ENCODE measurements at places on chromosomes 1 and 21. TPM values are rescaled to one million over a fixed set of nuclear protein-coding genes. Genes with fewer than 3 reads are reported as not detected.

The MACO1 gene
- total RNA-seq = 8.4 TPM

GRCh38 chr1:233453433-233454200, 126.1 kb downstream of the MAP3K21 start:
- H3K27me3 ChIP-seq = no peaks in the 10 kb centered on the region
- no peak overlapping the region for H3K4me3 ChIP-seq
- H3K36me3 ChIP-seq = no peaks in the 10 kb centered on the region
- H3K4me1 ChIP-seq = no peaks in the 10 kb centered on the region
- DNase-seq = no peak

- H3K27ac ChIP-seq = no peak overlapping the region
- no peak overlapping the region for H3K4me3 ChIP-seq
- no peak for DNase-seq
- H3K36me3 ChIP-seq = no peaks in the 10 kb centered on the region
- peaks cover 25% of the 10 kb centered on the region for H3K27me3 ChIP-seq
Measured at GRCh38 chr1:31773861-31774260, 9.7 kb upstream of the ADGRB2 start.

The AKR7A3 gene
- total RNA-seq = 0.22 TPM

GRCh38 chr1:165439330-165439729, 5.6 kb downstream of the RXRG start:
- peaks cover 16% of the 10 kb centered on the region for H3K27me3 ChIP-seq
- DNase-seq = no peak
- H3K36me3 ChIP-seq = no peaks in the 10 kb centered on the region
- H3K4me1 ChIP-seq = no peaks in the 10 kb centered on the region

DNA sequence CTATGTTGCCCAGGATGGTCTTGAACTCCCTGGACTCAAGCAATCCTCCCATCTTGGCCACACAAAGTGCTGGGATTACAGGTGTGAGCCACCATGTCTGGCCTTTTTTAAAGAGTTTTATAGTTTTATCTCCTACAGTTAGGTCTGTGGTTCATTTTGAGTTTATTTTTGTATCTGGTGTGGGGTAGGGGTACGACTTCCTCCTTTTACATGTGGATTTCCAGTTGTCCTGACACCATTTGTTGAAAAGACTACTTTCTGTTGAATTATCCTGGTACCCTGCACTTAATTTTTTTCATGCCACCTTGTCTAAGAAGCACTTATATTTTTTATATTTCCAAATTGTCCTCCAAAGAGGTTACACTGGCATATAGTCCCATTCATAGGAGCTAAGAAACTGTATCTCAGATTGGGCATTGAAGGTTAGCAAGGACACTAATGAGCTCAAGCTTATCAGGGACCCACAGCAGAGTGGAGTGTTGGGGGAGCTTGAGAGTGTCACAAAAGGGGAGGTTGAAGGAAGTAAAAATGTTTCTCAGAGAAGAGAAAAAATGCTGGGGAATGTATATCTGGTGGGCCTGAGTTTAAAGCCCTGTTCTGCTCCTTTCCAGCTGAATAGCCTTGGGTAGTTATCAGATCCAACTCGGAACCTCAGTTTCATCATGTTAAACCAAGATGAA, 23.4 kb upstream of the MEF2D start:
- DNase-seq = no peak
- no peaks in the 10 kb centered on the region for H3K36me3 ChIP-seq
- no peaks in the 10 kb centered on the region for H3K27me3 ChIP-seq
- H3K4me3 ChIP-seq = no peak overlapping the region

The ZFP69B gene
- total RNA-seq = 11.2 TPM

The ARMH1 gene
- total RNA-seq = 155 TPM

GRCh38 chr1:225881959-225882693, at the start of gene TMEM63A:
Gene TMEM63A, minus strand, starts transcription at chr1:225882380. Its CDS starts 4,800 bp downstream, at chr1:225877580.
- H3K27ac ChIP-seq = peak within 1 kb of the TSS; percentile 91
- no peaks in the 10 kb centered on the region for H3K27me3 ChIP-seq
- peak; percentile 88 for DNase-seq
- peaks cover 49% of the 10 kb centered on the region for H3K4me1 ChIP-seq
- H3K4me3 ChIP-seq = peak within 1 kb of the TSS; percentile 92

GRCh38 chr1:241240069-241240468, 116.9 kb downstream of the RGS7 start:
- no peak overlapping the region for H3K4me3 ChIP-seq
- H3K27ac ChIP-seq = no peak overlapping the region
- H3K4me1 ChIP-seq = no peaks in the 10 kb centered on the region
- no peak for DNase-seq

DNA sequence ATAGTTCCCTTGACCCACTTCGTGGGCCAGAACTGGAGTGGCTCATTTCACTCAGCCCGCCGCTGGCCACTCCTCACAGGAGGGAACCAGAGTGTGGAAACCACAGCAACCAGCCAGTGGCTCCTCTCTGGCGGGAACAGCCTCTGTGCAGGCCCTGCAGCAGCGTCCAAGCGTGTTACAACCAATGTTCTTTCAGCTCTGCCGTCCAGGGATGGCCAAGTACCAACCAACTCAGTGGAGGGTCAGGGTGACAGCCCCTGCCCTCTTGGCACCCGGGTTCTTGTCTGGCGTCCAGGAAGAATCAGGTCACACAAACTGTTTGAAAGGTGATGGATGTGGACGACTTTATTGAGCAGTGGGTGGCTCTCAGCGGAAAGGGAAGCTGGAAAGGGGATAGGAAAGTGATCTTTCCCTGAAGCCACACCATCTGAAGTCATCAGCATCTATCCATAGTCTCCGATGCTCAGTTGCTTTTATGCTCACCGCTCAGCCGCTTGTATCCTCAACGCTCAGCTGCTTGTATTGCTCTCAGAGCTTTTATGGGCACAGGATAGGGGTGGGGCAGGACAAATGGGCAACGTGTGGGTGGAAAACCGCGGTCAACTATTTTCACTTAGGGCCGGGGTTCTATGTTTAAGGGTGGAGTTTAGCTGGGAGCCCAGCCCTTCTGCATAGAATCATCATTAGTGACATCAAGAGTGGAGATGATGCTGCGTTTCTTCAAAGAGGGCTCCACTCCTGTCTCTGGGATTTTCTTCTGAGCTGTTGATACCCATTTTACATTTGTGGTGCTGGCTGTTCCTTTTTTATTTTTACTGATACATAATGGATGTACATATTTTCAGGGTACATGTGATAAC, 250.2 kb downstream of the RRAGC start:
- H3K4me1 ChIP-seq = no peaks in the 10 kb centered on the region
- no peak for DNase-seq
- H3K4me3 ChIP-seq = no peak overlapping the region

DNA sequence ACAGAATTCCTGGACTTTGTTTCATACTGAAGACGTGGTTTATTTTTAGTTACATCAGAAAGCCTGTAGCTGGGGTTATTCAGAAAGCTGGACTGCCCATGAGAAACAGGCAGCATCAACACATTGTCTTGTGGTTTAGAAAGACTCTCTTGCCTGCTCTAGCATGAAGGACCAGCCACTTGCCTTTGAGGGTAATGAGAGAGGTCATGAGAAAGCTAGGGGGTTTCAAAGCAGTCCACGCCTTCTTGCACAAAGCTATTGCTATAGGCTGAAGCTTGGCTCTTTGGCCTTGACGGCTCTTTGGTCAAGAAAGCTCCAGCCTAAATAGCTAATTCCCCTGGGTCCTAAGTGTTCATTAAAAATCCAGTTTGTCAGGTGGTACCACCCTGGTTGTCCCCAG, 208.1 kb downstream of the PRDM2 start:
- no peaks in the 10 kb centered on the region for H3K36me3 ChIP-seq
- no peak overlapping the region for H3K27ac ChIP-seq
- H3K27me3 ChIP-seq = peaks cover 4% of the 10 kb centered on the region

DNA sequence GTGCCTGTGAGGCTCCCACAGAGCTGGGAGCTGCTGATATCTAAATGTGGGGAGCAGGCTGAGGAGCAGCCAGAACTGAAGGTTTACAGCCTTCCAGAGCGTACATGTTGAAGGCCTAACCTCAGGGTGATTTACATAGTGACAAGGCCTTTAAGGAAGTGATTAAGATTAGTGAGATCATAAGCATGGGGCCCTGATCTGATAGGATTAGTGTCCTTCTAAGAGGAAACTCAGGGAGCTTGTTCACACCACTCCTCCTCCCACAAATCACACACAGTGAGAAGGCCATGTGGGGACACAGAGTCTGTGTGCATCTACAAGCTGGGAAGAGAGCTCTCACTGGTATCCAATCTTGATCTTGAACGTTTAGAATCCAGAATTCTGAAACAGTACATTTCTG, 92.3 kb upstream of the NBPF6 start:
- H3K27me3 ChIP-seq = peaks cover 13% of the 10 kb centered on the region
- H3K4me1 ChIP-seq = no peaks in the 10 kb centered on the region
- H3K27ac ChIP-seq = no peak overlapping the region

- H3K27ac ChIP-seq = no peak overlapping the region
- no peak for DNase-seq
- peaks cover 14% of the 10 kb centered on the region for H3K36me3 ChIP-seq
- H3K4me1 ChIP-seq = peaks cover 16% of the 10 kb centered on the region
Measured at GRCh38 chr1:155835548-155835947, 21.5 kb downstream of the GON4L start.

DNA sequence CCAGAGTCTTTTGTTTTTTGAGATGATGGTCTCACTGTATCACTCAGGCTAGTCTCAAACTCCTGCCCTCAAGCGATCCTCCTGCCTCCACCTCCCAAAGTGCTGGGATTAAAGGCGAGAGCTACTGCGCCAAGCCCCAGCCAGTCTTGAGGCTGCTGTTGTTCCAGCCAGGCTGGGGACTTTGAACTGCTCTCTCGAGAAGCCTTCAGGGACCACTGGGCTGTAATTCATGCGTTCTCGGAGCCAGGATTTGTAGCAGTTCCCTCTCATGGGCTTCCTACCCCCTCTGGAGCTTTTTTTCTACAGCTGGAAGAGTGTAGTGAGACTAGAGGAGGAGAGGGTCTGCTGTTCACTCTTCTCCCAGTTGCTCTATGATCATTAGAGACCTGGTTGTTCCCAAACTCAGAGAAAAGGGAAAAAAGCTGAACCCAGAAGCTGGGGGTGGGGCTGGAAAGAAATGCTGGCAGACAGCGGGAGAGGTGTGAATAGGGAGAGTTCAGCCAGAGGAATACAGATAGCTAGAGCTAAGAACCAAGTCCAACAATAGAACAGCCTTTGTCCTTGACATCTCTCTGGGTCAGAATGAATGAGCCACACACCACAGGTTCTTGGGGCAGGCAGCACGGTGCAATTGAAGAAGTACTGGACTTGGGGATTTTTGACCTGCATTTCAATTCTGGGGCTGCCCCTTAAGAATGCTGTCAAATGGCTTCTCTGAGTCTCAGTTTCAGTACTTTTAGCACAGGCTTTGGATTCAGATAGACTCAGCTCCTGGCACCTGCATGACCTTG, 13.2 kb upstream of the SLC41A1 start:
- H3K36me3 ChIP-seq = no peaks in the 10 kb centered on the region
- peaks cover 22% of the 10 kb centered on the region for H3K4me1 ChIP-seq
- peak; percentile 30 for DNase-seq
- H3K27ac ChIP-seq = no peak overlapping the region

GRCh38 chr1:184388319-184388889, 1.6 kb downstream of the C1orf21 start:
- H3K4me3 ChIP-seq = peak overlapping the region; percentile 68
- H3K4me1 ChIP-seq = peaks cover 14% of the 10 kb centered on the region
- H3K27ac ChIP-seq = no peak overlapping the region
- peaks cover 48% of the 10 kb centered on the region for H3K27me3 ChIP-seq
- no peaks in the 10 kb centered on the region for H3K36me3 ChIP-seq
- peak; percentile 20 for DNase-seq

The LCE2A gene
- total RNA-seq = not detected

DNA sequence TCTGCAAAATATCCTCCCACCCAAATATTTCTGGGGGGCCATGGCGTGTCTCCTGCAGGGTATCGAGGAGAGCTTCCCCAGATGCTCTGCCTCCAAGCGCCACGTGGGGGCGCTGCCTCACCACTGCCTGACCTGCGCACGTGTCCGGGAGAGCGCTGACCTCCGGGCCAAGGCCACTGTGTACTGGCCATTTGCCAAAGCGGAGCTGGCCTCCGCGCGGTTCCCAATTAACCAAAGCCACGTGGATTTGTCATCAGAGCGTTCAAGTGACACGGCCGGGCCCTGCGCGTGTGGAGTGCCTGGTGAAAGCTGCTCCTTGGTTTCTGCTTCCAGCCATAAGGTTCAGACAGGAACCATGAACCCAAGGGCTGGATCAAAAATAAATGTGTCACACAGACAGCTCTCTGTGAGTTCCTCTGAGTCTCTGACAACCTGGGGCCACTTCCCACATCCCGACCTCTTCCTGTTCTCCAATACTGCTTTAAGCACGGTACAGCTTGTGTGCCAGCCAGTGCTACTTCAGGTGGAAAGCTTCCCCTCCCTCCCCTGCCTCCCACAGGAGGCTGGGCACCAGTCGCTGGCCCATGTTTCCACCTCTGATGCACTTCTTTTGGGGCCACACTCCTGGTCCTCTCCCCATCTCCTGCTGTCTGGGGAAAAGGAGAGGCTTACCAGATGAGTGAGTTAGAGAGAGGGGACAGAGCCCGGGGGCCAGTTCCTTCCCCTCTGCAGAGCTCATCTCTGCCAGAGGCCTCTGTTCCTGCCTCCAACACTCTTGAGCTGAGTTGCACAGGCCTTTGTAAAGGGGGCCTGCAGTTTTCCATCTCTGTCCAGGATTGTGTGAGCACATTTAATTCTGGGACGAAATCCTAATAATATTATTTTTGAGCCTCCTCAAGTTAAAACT, 26.1 kb downstream of the ZP4 start:
- DNase-seq = peak; percentile 19
- no peak overlapping the region for H3K27ac ChIP-seq
- no peaks in the 10 kb centered on the region for H3K36me3 ChIP-seq
- no peak overlapping the region for H3K4me3 ChIP-seq
- peaks cover 4% of the 10 kb centered on the region for H3K27me3 ChIP-seq

DNA sequence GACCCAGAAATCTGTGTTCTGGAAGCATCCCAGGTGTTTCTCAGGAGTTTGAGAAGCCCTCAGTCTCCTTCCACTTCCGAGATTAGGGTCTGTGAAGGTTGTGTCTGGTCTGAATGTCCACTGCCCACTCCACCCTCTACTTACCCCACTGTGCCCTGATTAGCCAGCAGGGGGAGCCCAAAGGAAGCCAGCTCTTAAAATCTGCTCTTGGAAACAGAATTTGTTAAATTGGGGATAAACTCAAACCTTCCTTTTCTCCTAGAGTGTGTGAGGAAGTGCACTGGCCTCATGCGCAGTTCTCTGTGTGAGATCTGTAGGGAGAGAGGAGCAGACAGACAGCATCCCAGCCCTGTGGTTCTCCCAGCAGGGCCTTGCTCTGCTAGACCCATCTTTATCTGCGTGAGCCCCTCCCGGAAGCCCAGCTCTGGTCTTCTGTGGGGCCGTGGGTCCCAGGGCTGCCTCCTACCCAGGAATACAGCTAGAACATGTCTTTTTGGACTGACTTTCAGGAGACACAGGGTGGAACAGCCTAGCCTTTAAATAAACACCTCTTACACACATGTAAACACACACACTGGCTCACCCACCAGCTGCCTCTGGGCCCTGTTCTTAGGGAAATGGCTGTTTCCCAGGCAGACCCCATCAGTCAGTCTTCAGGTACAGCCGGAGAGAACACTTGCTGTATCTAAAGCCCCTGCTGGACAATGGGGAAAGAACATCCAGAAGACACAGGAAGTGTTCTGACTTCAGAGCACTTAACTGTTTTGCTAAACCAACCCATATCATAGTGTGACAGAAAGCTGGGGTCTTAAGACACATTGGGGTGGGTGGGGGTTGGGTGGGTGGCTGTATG, 52.2 kb downstream of the SMYD2 start:
- DNase-seq = peak; percentile 72
- no peak overlapping the region for H3K27ac ChIP-seq
- H3K27me3 ChIP-seq = no peaks in the 10 kb centered on the region
